Adrenal gland (tissue), 19 donors: ENCODE measurements at places on chromosomes 12 and 14.

GRCh38 chr14:59225281-59225680, 36.8 kb downstream of the DAAM1 start:
- DNase-seq, result no peak
- H3K27ac ChIP-seq, result no peak overlapping the region
- no peaks in the 10 kb centered on the region for H3K27me3 ChIP-seq
- H3K4me1 ChIP-seq, result no peaks in the 10 kb centered on the region
- no peak overlapping the region for H3K4me3 ChIP-seq

- H3K36me3 ChIP-seq, result no peaks in the 10 kb centered on the region
- no peak overlapping the region for H3K27ac ChIP-seq
- H3K4me1 ChIP-seq, result no peaks in the 10 kb centered on the region
Observed at GRCh38 chr12:5905757-5906156, 39.3 kb downstream of the ANO2 start.

DNA sequence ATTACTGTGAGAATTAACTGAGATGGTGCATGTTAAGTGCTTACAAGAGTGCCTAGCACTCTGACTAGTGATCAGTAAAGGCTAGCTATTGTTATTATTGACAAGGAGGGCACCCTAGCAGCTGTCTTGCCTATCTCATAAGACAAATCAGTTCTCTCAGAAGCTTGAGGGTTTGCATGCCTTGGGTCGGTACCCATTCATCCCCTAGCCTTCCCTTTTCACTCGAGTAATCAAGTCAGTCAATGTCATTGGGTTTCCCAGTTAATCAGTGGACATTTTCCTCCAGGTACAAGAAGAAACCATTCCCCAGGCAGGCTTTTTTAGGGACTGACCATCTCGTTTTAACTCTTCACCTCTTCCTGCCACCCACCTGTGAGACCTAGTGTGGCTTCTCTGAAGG, 10.4 kb upstream of the TFCP2 start:
- no peaks in the 10 kb centered on the region for H3K36me3 ChIP-seq
- H3K27me3 ChIP-seq, result no peaks in the 10 kb centered on the region
- peaks cover 8% of the 10 kb centered on the region for H3K4me1 ChIP-seq
- no peak overlapping the region for H3K27ac ChIP-seq
- H3K4me3 ChIP-seq, result no peak overlapping the region

DNA sequence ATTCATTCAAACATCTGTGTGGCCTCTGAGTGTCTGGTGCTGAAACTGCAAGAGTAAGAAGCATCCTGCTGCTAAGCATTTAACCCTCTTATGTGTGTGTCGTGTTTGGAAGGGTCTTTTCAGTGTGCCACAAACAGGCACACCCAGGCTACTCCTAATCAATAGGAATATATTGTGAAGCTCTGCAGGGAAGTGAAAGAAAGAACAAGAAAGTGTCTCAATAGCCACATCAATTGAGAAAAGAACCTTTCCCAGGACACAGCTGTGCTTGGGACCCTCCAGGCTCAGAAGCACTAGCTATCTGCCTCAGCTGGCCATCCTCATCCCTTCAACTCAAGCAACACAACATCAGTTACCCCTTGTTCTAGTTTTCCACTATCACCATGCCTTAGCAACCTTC, 13.4 kb upstream of the KRAS start:
- no peak overlapping the region for H3K27ac ChIP-seq
- H3K4me3 ChIP-seq, result no peak overlapping the region

GRCh38 chr12:8661751-8662150, 875 bp downstream of the MFAP5 start:
- H3K4me3 ChIP-seq, result no peak overlapping the region
- no peaks in the 10 kb centered on the region for H3K36me3 ChIP-seq
- H3K27me3 ChIP-seq, result no peaks in the 10 kb centered on the region
